Activated CD4-positive, alpha-beta T cell treated with anti-CD3 and anti-CD28 coated beads, Interleukin-10, Interleukin-2, amounts not matched to agents 100 ng/mL and 50 ng/mL, durations not matched to agents 16 hours and 8 hours (primary cell): ENCODE measurements at places on chromosomes 6 and 20.

GRCh38 chr6:93165850-93166430 lies 253.4 kb downstream of the EPHA7 start:
- no peak for DNase-seq

GRCh38 chr6:45965792-45966191 lies 49.9 kb downstream of the CLIC5 start:
- no peak for DNase-seq

DNA sequence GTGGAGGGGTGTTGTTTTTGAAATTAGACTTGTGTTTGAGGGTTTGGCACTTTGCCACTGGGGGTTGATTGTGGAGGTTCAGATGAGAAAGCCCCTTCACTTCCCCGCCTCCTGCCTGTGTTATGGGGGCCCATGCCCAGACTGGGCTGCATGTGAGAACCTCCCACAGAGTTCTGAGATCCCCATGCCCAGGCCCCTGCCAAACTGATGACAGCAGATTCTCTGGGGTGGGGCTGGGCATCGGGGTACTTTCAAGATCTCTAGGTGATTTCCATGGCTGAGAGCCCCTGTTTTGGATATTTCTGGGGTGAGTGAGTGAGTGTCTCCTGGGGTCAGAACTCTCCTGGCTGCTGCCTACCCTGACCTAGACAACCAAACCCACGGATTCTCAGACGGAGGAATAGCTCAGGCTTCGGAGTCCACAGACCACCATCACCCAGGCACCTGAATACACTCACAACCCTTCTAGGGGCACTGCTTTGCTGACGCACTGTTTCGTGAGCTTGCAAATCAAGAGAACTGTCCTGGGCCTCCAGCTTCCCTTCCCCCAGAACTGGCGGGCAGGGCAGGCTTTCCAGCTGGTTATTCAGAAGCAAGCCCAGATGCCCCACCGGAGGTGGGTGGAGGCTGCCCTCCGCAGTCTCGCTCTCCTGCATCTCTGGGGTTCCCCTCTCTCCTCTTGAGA lies 6.3 kb downstream of the BCAS1 start:
- DNase-seq: no peak

- DNase-seq: peak; percentile 55
Observed at GRCh38 chr20:25987073-25987927, 290.6 kb upstream of the ZNF337 start.

DNA sequence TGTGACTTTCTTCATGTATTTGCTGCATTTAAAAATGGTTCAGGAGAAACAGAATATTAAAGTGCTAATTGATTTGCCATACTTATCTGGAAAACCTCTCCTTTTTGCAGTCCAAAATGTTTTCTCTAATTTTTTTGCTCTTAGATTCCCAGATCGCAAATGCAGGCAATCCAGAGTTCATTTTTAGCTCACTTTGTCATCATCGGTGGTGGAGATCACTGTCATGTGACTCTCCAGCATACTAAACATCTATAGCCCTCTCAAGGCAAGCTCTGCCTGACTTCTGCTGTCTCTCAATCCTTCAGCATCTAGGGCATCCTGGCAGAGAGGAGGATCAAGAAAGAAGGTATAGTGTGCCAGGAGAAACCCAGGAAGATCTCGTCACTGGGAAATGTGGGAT lies 24.8 kb downstream of the ABRACL start:
- no peak for DNase-seq

GRCh38 chr6:112372226-112372806 lies 25.2 kb downstream of the RFPL4B start:
- no peak for DNase-seq

- DNase-seq: no peak
Observed at GRCh38 chr6:40077736-40078135, 143.5 kb upstream of the MOCS1 start.

DNA sequence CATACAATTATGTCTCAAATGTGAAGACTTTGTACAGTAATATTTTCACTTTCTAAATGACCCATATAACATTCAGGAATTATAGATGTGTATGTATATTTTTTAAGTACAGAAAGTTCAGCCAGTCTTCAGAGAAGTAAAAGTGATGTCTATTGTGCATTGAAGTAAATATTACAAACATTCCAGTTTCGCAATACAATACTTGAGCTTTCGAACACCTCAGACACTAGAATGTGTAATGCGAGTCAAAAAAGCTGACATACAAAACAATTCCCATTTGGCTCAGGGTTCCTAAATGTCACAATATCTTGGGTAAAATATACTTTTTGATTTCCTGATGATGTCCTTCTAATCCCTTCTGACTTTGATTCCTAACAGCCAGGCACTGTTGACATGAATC lies 101.4 kb downstream of the ZNF217 start:
- no peak for DNase-seq

DNA sequence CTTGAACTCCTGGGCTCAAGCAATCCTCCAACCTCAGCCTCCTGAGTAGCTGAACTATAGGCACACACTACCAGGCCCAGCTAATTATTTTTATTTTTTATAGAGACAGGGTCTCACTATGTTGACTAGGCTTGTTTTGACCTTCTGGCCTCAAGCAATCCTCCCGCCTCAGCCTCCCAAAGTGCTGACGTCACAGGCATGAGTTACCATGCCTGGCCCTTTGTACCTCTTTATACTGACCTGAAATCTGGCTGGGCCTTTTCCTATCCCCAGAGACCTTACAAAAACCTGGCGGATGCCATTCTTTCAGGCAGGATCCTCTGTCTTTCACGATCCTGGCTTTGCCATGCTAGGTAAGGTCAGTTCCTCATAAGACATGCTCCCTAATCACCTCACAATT lies 11.5 kb downstream of the WFDC3 start:
- DNase-seq: no peak
